A549 treated with DMSO at 1 μM for 4 hours (cell line): ENCODE measurements at places on chromosomes 13 and 19. TPM values are rescaled to one million over a fixed set of nuclear protein-coding genes. Genes with fewer than 3 reads are reported as not detected.

The HSPB6 gene
- total RNA-seq = 0.16 to 0.34 TPM (median 0.20 TPM) in 5 replicates

The TMEM238 gene
- 2.3 to 10.5 TPM (median 6.4 TPM) in 5 replicates for total RNA-seq

The FARSA gene
- total RNA-seq = 68.3 to 85.5 TPM (median 73.0 TPM) in 5 replicates

The ZNF724 gene
- 0.69 to 1.3 TPM (median 0.87 TPM) in 5 replicates for total RNA-seq

The NHLRC3 gene
- total RNA-seq = 5.2 to 5.9 TPM (median 5.6 TPM) in 5 replicates

The PBX4 gene
- 0.48 to 1.6 TPM (median 1.4 TPM) in 5 replicates for total RNA-seq

The KLK4 gene
- 0.07 to 0.17 TPM (median 0.09 TPM) in 3 of 5 replicates, not detected in the others for total RNA-seq
